ENCODE measurements at places on chromosomes 7 and 10.

DNA sequence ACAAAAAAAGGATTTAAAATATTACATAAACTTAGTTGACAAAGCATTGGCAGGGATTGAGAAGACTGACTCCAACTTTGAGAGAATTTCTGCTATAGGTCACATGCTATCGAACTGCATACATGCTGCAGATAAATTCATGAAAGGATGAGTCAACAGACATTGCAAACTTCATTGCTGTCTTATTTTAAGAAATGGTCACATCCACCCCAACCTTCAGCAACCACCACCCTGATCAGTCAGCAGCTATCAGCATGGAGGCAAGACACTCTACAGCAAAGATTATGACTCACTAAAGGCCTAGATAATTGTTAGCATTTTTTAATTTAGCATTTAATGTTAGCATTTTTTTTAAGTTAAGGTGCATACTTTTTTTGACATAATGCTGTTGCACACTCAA, 73.6 kb downstream of the AGK start:
- no peak for DNase-seq

GRCh38 chr10:34674176-34674575, 140.9 kb downstream of the PARD3 start:
- no peak for DNase-seq

DNA sequence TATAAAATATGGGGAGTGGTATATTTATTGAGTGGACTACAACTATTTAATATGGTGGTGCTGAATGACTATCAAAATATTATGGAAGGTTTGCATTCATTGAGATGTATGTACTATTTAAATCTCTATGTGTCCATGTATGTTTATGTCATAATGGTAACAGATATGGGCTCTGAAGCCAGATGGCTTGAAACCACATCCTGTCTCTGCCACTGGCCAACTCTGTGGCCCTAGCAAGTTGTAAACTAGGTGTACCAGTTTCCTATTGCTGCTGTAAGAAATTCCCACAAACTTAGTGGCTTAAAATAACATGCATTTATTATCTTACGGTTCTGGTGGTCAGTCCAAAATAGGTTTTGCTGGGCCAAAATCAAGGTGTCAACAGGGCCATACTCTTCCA, 198.1 kb upstream of the NFE2L3 start:
- no peak for DNase-seq

DNA sequence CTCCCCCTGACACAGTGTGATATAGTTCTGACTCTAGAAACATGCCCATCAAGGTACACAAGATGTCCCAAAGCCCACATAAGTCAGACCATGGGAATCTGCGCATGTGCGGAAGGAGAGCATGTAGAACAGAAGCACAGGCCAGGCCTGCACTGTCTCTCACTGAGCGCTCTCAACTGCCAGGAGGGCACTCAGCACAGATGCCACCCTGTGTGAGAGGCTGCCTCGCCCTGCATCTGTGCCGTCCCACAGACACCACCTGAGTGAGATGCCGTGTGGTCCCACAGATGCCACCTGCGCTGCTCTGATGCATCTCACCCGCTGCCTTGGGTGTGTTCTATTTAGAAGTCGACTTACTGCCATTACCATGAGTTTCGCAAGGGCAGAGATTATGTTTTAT, 98.4 kb downstream of the VOPP1 start:
- no peak for DNase-seq

DNA sequence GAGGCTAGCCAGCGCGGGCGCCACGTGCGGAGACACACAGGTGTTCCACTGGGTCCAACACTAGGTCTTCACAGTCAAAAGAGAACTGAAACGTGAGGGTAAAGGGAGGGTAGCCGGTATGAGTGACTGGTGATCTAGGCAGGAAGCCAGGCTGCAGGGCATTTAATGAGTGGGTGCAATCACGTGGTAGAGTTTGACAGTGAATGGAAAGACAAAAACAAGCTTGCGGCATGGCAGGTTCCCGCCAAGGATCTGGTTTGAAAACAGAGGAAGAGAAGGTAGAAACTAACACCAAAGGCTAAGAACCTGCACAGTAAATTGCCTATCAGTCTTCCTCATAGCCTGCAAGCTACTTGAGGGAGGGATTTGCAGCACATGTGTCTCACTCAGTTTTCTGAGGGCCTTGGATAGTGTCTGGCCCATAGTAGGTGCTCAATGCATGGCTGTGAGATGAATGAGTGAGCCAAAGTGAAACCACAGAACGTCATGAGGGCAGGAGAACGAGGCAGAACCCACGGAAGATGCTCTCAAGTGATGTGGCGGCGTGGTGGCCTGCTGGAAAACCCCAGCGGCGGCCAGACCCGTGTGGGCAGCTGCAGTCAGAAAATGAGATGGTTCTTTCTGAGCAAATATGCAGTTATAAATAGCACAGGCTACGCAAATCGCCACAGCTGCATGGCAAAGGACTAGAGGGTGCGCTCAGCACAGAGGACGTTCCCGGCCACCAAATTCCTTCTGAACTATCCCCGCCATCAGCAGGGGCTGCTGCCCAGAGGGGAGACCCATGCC, 183.6 kb upstream of the NFE2L3 start:
- no peak for DNase-seq

DNA sequence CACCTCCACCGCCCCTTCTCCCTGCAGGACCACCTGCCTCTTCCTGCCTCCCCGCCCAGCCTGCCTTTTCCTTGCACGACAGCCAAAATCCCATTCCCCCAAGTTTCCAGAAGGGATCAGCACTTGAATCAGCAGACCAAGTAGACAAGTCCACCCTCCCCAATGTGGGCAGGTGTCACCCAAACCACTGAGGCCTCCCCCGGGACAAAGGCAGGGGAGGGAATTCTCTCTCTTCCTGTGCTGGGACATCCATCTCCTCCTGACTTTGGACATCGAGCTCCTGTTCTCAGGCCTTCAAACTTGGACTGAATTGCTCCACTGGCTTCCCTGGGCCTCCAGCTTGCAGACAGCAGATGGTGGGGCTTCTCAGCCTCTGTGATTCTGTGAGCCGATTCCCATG, 21.6 kb upstream of the PSMG3 start:
- no peak for DNase-seq

DNA sequence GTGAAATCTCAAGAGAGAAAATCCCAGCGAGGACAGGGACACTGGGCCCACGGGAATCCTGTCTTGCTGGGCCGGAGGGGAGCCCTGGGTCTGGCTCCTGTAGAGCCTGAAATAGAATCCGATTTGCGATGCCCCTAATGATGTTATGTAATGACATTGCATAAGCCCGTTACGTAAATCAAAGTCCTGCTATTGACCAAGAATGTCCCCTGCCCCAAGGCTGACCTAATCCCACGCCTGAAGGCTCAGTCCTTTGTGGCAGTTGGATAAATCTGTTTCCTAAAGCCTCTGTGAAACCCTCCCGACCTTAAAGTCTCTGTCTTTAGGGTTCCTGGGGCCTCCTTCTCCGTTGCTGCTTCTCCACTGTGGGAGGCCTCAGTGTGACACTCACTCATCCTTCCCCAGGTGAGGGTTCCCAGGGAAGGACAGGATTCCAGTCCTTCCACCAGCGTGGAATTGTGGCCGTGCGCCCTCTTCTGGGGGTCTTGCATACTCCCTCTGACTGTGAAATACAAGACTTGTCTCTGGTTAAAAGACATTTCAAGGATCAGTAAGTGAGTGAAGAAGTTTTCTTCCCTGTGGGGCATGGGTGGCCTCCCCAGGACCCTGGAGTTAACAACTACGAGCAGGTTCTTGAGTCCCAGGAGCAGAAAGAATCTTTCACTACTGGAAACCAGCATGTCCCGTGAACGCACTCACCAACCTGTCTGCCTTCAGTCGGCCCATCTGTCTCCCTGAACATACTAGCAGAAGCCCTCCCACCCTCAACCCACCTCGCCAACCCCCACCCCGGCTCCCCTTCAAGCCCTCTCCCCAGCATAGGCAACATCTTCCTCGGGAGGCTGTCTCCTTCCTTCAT, 19.8 kb downstream of the ZNF467 start:
- DNase-seq: no peak

- DNase-seq: no peak
Measured at GRCh38 chr7:73980206-73980605, 47.8 kb upstream of the ELN start.

DNA sequence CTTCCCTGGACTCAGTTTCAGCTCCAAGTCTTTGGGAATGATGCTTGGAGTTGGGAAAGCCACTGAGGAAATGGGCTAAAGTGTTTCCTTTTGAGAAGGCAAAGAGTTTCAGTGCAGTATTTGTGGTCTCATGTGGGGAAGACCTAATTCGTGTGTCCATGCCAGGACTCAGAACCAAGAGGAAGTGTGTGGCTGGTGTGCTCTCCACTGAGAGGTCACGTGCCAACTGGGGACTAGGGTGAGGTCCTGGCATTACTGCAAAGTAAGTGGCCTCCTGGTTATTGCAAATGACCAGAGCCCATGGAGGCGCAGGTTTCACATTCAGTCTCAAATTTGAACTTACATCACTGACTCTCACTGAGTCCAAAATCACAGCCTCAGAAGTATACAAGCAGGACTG, 48.6 kb upstream of the ITPRID1 start:
- no peak for DNase-seq

GRCh38 chr10:103181244-103181643, 11.8 kb downstream of the NT5C2 start:
- no peak for DNase-seq

DNA sequence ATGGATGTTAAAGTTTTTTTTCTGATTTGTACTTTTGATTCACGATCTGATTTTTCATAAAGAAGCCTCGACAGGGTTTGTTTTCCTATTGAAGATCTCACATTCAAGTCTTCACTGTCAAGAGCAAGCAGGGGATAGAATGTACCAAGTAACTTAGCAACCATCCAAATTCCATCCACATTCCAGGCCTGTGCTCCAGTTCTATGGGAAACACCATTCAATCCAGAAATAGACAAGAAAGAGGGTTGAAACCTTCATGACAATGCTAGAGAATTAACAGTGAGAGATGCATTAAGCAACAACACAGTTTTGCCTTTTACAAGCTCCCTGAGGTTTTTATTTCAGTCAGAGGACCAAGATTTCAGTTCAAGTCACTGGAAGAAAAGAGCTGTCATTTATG, 300.2 kb downstream of the NEBL start:
- DNase-seq: no peak

DNA sequence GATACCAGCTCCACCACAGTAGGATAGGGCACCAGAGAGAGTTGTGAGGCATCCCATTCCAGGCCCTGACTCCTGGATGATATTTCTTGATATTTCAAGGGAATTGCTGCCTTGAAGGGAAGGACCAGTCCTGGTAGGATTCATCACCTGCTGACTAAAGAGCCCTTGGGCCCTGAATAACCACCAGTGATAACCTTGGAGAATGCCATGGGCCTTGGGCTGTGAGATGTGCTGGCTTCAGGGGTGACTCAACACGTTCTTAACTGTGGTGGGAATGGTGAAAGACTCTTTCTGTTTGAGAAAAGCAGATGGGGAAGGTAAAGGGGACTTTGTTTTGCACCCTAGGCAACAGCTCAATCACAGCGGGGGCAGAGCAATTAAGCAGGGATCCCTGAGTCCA, 21.4 kb upstream of the ASZ1 start:
- DNase-seq: no peak

DNA sequence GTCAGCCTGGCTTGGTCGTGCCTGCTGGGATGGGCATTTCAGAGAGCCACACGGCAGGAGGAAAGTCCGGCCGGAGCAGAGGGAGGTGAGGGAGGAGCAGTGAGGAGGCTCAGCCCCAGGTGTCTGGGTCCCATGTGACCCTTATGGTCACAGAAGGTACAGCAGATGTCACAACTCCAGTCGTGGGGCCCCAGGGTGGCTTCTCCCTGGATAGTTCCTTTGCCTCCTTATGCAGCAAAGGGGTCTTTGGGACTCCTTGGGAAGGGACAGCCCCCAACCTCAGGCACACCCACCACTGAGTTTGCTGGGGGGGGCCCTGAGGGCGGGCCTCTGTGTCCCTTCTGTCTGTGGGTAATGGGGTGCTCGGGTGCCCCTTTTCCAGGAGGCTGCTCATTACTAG, 19.6 kb upstream of the PRKAG2 start:
- DNase-seq: no peak

DNA sequence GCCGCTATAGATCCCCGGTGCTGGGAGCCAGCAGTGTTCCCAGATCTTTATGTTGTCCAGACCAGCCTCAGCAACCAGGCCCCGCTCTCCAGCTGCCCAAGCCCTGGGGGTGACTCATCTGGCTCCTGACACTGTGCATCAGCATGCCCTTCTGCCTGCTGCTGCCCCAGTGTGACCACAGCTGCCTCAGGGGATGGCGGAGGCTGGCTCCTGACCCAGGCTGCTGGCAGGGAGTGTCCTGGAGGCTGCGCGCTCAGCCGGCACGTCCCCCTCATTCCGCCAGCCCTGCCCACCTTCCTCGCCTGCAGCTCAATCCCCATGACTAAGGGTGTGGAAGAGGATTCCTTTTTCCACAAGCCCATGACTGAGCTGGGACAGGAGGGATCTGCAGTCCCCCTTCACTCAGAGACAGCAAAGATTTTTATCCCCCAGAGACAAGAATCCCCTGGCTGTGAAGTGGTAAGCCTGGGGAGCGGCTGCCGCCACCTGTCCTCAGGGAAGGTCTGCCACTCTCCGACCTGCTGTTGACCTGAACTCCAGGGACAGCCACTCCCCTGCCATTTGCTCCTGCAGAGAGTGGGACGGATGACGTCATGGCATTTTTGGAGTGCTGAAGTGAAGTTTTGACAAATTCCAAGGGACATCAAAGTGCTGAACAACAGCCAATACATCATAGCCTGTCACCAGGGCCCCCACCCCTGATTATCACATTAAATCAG, 182.8 kb upstream of the BMPER start:
- no peak for DNase-seq

GRCh38 chr7:105013221-105013815, 687 bp upstream of the KMT2E start:
- DNase-seq: peak; percentile 69

DNA sequence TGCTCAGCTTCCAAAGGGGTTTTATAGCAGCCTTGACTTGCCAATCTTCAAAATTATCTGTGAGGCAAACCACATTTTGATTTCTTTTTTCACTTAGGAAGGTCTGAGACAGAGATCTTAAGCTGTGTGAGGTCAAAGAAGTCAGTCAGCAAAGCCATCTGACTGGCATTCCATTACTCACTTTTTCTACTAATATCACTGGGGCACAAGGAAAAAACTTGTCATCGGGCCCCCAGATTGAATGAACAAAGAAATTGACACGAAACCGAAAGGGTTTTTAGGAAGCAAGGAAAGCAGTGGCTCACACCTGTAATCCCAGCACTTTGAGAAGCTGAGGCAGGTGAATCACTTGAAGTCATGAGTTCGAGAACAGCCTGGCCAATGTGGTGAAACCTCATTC, 78.5 kb upstream of the FRMD4A start:
- DNase-seq: no peak

DNA sequence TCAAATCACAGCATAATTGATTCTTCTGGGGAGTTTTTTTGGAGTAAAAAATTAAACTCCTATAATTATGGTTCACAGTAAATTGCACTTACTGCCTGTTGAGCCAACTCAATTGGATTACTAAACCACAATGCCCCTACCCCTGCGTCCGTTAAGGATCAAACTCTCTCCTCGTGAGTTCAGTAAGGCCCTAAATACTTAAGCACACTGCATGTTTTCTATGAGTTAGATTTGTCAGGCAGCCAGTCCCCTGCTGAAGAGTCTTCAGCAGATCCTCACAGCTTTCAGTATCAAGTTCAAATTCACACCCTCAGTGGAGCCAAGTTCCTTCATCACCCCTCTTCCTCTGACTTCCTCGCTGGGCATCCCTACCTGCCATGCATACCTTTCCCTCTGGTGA, 275.0 kb upstream of the BMPER start:
- DNase-seq: no peak

GRCh38 chr7:54995610-54996363, 23.0 kb upstream of the EGFR start:
- no peak for DNase-seq

GRCh38 chr7:15399441-15399840, 162.4 kb downstream of the AGMO start:
- DNase-seq: no peak
